Daoy (cell line): ENCODE measurements at places on chromosomes 3 and 15.
A peak's percentile ranks its signal among the peaks of the same experiment; 100 is the strongest.

DNA sequence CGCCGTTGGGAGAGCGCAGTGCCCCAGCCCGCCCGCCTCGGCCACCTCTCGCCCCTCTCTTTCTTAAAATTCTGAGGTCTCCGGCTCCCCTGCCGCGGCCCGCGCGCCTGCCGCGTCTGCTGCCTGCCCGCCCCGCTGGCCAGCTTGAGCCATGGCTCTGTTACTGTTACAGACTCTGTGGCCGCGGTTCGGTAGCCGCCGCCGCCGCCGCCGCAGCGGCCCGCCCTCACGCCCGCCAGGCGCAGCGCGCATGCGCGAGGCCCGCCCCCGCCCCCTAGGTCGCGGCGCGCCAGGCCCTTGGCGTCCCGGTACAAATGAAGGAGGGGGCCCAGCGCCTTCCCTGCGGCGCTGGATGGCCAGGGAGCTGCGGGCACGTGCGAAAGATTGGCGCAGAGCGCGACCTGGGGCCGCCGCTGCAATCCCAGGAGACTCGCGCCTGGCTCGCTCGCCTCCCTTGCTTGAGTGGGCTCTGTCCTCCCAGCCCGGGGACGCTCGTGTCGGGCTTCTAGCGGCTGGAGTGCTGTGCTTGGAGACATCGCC is at the start of gene ONECUT1:
TSS of gene ONECUT1 (minus strand) at position 168 of the 540 bp plus-strand sequence. CDS start 452 bp downstream, outside the sequence.
- DNase-seq = peak; percentile 91

- no peak for DNase-seq
These were observed 27.2 kb downstream of the EEFSEC start for GRCh38 chr3:128180436-128180835.

- no peak for DNase-seq
These were observed 342.0 kb upstream of the PPP2R3A start for GRCh38 chr3:135623558-135623957.

DNA sequence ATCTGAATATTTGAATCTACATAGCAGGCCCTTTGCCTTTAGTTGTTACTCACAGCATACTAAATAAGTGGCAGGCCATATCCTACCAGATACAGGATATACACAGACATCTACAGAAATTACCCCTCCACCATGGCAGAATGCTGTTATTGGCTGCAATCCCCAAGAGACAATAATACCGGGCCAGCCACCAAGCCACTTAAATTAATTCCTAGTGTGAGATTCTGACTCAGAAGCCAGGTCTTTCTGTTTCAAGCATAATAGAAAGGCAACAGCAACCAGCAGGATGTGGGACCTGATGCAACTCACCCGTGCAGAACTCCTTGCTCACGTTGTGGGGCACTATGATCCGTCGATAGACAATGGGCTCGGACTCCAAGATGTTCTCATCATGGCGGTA is 39.8 kb downstream of the CLK3 start:
- peak; percentile 48 for DNase-seq

DNA sequence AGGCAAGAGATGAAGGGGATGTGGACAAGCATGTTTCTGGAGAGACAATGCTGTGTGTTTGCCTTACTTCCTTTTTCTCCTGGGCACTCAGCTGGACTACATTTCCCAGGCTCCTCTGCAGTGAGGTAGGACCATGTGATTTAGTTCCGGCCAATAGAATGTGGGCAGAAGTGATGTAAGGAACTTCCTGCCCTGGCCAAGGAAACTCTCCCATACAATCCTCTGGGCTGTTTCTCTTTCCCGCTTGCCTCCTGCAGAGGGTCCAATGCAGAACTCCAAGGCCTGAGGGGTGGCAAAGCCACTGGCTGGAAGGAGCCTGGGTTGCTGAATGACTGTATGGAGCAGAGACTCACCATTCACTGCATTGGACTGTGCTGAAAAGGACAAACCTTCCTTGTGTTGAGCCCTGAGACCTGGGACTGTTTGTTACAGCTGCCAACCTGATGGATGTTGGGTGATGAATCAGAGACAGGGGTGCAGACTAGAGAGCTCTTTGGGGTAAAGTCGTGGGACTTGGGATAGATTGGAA is 82.7 kb upstream of the SLC6A6 start:
- peak; percentile 79 for DNase-seq

GRCh38 chr15:55457401-55458022 is 49.2 kb downstream of the PIERCE2 start:
- no peak for DNase-seq

GRCh38 chr3:60651799-60652198 is 599.5 kb downstream of the FHIT start:
- no peak for DNase-seq

DNA sequence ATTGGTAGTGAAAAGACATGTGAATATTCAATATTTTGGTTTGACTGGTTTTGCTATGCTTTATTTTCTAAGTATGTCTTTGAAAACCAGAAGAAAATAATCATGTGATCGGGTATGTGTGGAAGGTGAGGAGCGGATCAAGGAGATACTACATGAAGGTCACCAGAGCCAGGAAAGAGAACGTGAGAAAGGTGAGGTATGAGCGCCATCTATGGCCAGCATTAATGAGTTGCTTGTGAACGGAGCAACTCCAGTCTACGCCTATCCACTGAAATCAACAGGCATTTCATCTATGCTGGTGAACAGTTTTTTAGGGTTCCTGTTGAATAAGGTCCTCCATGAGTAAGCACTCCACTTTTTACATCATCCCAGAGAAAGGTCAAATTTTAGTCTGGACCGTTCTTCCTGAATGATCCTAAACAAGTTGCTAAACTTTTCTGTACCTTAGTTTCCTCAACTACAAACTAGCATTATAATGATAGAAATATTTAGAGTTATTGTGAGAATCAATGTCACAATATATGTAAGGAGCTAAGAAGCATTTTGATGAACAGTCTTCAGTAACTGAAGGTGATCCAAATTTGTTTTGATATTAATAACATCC is 1435.2 kb upstream of the CADM2 start:
- DNase-seq = peak; percentile 35

DNA sequence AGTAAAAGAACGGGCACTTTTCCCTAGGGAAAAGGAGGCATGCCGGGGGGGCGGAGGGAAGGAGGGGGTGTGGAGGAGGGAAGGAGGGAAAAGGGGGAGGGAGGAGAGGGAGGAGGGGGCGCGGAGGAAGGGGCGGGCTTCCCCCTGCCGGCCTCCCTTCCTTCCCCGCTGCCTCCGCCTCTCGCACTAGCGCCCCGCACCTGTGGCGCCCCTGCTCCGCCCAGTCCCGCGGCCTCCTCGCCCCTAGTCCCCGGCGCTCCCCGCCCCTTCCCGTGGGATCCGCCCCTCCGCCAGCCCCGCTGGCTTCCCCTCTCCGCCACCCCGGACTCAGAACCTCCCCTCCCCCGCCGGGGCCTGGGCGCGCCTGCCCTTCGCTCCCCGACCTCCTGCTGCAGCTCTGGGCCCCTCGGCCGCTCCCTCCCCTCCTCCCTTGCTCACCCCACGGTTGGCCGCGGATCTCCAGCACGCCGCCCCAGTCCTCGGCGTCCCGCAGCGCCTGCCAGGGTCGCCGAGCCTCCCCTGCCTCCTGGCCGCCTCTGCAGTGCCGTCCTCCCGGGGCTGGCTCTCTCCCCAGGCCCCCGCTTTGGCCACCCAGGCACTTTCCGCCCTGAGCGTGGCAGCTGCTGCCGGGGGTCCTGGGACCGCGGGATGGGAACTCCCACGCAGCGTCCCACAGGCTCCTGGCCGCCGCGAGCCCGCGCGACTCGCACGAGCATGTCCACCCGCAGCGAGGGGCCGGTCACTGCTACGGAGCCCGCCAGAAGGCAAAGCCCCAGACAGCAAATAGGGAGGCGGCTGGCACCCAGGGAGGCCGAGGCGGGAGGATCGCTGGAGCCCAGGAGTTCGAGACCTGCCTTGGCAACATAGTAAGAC is 147.4 kb downstream of the TJP1 start:
- DNase-seq = peak; percentile 76

DNA sequence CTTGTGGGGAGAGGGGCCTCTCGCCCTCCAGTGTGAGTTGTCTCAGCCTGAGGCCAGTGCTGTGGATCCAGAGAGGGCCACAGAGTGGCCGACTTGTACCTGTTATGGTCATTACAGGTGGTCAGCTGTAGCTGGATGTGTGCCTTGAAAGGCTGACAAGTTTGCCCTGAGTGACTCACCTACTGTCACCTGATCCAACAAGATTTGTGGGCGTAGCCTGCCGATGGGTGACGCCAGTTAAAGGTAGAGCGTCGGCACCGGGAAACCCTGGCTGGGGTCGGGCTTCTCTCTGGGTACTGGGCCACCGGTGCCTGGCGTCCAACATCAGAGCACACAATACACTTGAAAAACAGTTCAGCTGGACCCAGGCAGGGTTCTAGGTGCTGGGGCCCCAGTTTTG is 2.8 kb upstream of the ISG20 start:
- no peak for DNase-seq

DNA sequence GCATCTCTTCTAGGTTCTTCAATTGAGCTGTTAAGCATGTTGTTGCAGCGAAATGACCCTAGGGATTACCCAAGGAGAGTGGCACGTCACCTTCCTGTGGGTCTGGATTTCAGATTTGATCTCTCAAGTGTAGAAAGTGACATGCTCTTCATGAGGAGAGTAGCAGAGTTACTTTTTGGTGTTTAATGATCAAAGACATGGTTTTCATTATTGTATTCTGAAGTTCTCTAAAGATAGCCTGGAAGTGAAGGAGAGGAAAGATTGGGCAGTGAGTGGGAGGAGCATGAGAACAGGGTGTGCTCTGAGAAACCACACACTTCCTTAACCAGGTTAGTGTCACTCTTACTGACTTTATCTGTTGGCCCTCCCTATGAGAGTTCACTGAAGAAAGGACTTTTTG is 153.6 kb downstream of the AKAP13 start:
- no peak for DNase-seq

DNA sequence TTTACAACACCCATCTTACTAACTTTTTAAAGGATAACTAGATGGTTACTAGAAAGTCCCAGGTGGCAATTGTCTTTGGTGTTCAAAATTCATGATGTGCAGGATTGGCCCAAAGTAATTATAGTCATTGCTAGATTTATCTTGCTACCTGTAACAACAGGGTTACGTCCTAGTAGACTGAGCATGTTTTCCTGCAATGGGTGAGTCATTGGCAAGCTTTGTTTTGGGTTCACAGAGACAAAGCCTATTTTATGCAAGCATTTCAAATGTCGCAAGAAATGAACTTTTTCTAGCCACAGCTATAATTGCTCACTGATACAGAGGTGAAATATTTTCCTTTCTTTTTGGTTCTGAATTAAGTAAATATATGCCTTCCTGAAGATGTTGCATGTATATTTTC is 267.6 kb downstream of the AGBL1 start:
- DNase-seq = no peak

DNA sequence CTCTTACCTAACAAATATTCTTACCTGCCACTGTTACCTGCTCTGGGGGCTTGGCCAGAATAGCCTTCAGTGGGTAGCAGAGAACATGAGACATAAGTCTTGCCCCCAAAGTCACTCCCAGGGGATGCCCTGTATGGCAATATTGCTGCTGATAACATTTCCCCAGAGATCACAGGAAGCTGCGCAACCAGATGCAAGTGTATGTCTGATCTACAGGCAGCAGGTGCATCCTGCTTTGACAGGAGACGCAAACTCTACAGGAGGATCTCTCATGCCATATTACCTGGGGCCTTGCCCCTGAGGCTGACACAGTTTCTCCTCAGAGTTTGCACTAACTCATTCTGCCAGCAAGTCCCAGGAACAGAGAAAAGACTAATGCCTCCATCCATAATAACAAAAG is 174.4 kb upstream of the LPP start:
- DNase-seq = no peak

GRCh38 chr15:61784734-61785133 is 275.5 kb downstream of the VPS13C start:
- no peak for DNase-seq

GRCh38 chr3:42120866-42121265 is 29.7 kb downstream of the TRAK1 start:
- DNase-seq = peak; percentile 27

- DNase-seq = no peak
These were observed 480.5 kb upstream of the PROK2 start for GRCh38 chr3:72265256-72266015.
